ENCODE measurements at places on chromosomes 3 and 15.

DNA sequence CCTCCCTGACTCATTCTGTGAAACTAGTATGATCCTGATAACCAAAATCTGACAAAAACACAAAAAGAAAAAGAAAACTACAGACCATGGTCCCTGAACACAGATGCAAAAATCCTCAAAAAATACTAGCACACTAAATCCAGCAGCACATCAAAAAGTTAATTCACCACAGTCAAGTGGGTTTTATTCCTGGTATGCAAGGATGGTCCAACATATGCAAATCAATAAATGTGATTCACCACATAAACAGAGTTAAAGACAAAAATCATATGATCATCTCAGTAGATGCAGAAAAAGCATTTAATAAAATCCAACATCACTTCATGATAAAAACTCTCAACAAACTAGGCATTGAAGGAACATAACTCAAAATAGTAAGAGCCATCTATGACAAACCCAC is 12.8 kb downstream of the SAXO2 start:
- DNase-seq: no peak

DNA sequence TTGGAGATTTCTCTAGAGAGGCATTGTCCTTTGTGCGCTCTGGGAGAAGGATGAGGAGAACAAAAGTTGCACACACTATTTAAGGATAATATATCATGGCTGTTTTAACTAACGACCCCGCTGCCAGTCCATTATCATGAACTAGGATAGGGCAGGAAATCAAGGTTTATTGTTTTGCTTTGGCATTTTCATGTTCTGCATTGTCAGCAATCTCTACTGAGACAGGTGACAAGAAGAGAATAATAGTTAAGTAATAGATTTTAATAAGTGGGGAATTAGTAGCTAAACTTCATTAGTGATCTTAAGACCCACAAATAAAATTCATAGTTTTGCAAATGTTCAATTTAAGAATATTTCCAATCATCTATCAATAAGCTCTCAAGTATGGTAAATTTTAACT is 20.6 kb upstream of the GMNC start:
- DNase-seq: no peak

DNA sequence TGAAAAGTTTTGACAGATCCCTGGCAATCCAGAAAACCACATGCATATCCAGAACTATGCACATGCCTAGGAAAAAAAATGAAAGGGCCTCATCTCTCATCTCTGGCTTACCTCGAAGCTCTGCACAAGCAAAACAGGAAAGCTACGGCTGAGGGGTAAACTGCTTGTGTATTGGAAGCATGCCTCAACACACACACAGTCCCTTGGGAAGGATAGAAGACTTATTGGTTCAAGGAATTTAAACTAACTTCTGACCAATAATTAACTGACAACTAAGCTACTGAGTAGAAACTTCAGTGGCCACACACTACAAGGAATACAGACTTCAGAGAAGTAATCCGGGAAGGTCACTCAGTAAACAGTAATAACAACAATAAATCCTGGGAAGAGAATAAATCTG is 59.9 kb upstream of the POMGNT2 start:
- no peak for DNase-seq

GRCh38 chr15:53129121-53129904 is 339.2 kb upstream of the ONECUT1 start:
- no peak for DNase-seq

- DNase-seq: no peak
Observed at GRCh38 chr3:128081226-128081625, 29.0 kb downstream of the SEC61A1 start.

GRCh38 chr3:128933213-128933921 is 53.9 kb downstream of the ACAD9 start:
- no peak for DNase-seq

DNA sequence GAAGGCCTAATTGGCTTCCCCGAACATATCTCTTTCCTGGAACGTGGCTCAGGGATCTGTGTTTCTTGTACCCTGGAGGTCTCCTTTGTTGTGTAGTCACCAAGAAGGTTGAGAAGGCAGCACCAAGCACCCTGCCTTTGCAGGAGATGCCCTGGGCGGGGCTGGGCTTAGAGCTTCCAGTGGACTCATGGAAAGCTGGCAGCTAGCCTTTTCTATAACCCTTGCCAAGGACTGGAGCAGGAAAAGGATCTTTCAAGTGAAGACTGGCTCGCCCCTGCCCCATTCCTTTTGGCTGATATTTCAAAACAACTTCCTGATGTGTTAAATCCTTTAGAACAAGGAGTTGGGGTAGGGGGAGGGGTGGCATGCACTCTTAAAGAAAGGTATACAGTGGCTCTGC is 58.9 kb upstream of the EPHA6 start:
- DNase-seq: no peak

DNA sequence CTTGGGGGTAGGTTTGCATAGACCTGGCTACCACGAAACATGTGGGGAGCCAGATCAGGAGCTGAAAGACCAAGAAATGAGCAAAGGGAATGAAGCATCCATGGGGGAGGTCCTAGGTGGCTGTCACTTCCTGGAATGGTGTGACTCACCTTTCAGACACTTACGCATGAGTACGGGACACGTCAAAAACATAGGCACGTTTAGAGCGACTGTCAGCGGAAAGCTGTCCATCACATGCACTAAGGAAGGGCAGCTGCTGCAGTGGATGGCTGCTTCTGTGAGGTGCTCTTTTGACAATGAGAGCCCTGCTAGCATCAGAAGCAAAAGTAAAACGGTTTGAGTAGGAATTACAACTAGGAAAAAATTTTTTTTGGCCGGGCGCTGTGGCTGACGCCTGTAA is 244.6 kb upstream of the CCDC54 start:
- no peak for DNase-seq

- DNase-seq: no peak
Observed at GRCh38 chr3:101391413-101391950, 71.1 kb upstream of the IMPG2 start.

DNA sequence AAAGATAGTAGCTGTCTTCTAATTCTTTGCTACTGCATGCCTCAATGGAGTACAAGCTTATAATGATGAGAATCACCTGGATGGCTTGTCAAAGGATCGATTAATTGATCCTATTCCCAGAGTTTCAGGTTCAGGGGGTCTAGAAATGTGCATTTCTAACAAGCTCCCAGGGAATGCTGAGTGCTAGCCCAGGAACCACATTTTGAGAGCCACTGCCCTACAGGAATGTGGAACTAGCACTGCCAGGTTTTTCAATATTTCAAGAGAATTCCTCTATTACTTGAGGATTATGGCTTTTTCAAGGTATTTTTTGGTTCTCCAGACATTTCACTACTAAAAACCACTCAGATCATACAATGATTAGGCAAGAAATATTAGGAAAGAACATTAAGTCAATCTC is 52.7 kb downstream of the RARB start:
- no peak for DNase-seq

- peak; percentile 22 for DNase-seq
Observed at GRCh38 chr3:101675709-101676215, 1.2 kb downstream of the ZBTB11 start.

GRCh38 chr3:14663396-14664135 is 11.4 kb upstream of the C3orf20 start:
- no peak for DNase-seq

DNA sequence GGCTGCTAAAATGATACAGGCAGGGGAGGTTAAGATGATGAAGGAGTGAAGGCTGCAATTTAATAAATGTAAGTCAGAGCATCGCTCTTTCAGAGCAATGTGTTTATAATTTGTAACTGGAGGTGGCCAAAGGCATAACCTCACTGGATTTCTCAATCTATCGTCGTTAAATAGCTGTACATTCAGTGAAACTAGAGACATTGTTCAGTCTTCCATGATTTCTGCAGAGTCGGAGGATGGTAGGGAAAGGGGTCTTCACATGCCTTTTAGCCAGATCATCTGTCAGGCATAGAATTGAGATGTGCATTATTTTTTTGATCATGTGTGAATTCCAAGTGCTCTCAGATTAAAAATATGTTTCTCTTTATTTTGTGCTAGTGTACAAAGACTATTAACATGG is 315.4 kb downstream of the OXSM start:
- DNase-seq: no peak

DNA sequence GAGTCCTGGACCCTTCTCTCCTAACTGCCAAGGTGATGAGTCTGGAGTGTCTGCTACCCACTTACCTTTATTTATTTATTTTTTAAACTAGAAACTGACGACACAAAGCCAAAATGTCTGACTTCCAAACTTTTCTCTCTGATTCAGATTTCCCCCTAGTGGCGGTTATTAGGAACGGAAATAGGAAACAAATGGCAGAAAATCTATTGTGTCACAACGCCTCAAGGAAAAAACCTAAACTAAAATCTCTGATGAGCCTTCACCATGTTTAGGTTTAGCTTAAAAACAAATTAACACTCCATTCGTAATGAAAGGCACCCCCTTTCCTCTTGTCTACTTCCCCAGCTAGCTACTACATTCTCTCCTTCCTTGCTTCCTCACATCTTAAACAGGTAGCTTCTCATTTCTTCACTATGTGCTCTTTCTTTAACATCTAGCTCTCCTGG is 94.0 kb upstream of the MEX3B start:
- DNase-seq: peak; percentile 19

DNA sequence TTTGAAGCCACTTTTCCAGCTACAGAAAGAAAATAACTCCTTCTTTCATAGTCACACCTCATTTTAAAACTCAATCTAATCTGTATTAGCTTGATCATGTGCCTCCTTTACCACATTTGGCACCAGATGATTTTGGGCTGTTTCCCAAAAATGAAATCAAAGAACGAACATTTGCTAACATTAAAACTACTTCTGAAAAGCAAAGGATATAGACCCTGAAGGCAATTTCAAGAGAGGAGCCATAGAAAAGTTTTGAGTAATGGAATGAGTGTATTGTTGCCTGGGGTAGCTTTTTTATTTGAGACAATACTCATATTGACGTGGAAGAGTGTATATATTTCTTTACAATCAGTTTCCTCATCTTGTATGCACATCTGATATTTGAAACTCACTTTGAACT is 152.8 kb upstream of the TBL1XR1 start:
- DNase-seq: no peak

GRCh38 chr15:44296625-44297524 is 8.4 kb downstream of the GOLM2 start:
- DNase-seq: no peak

GRCh38 chr3:15333099-15333955 is 941 bp upstream of the SH3BP5 start:
- DNase-seq: no peak

GRCh38 chr3:50453907-50454306 is 49.5 kb downstream of the CACNA2D2 start:
- no peak for DNase-seq

DNA sequence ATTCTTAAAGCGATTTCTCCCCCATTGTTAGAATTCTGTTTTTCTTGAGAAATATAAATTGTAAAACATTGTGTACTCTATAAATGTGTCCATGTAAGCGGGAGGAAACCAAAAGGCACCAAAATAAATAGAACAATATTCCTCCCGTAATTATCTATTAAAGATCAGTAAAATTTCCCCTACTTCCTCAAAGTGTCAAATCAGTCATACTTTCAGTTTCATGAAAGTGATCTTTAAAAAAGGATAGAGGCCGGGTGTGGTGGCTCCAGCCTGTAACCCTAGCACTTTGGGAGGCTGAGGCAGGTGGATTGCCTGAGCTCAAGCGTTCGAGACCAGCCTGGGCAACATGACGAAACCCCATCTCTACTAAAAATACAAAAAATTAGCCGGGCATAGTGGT is 278.9 kb downstream of the MECOM start:
- no peak for DNase-seq

DNA sequence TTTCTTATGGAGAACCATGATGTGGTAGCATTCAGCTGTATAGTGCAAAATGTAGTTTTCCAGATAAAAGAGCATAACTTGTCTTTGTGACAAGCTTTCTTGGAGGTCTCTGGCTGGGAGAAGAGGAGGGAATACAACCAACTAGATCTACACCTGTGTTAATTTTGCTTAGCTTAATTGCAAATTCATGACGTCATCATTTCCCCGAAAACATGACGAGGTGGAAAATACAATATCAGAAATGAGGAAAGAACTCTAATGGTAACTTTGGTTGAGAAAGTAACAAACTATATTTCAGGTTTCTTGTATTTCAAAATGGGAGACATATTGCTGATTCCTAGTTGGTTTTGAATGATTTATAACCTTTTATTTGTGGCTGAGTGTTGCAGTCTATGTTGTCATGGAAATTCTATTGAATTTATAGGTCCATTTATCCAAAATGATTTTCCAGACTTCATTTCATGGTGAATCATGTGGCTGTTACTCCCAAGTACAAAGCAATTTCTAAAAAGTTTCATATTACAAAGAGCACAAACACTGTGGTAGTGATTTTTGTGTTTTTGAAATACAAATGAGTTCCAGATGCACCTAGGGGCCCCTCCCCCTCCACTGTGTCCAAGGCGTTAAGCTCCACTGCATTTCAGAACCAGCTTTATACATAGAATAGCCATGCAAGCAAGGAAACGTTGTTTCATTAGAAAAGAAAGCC is 307.2 kb downstream of the FEZF2 start:
- no peak for DNase-seq

- DNase-seq: no peak
Observed at GRCh38 chr3:117537949-117538348, 828.4 kb downstream of the TUSC7 start.

DNA sequence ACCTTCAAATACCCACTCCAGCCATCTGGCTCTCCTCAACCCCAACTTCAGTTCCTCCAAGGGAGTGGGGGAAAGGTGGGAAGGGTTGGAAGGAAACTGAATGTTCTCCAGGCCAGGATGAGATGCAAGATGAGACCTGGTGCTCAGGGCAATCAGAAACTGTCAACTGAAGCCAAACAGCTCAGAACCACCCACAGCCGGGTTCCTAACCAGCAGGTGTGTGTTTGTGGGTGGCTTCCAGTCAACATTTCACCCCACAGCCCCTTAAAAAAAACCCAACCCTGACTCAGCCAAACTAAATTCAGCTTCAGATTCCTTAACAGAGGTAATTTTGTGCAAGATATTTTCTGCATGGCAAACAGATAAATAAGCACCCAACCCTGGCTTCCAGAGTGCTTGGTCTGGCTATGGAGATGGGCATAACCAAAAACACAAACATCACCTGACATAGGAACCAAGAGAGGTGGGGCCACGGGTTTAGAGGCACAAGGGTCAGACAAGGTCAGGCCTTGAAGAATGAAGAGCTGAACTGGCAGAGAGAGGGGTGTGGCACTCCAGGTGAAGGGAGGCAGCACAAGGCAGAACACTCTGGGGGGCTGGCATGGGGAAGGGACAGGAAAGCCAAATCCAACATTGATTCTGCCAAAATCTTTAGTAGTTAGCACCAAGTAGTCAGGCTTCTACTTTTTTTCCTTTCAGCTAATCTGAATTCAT is 34.7 kb downstream of the ZNF445 start:
- no peak for DNase-seq

DNA sequence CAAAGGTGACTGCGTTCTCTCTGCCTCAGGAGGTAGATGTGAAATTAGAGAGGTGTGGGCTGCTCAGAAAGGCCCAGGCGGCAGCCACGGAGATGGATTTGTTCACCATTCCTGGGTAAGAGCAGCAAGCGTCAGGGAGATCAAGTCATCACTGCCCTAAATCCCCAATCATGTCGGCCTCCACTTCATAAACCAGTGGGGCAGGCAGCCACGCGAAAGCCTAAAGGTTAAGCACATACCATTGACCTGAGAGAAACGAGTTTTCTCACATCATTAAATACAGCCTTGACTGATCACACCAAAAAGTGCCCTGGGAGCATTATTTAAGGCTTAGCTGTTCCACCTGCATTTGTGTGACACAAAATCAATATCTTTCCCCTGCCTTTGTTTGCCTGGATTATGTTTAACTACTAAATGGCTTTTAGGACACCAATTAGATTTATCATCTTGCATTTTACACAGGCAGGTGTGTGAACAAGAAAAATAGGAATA is 50.7 kb upstream of the FOXB1 start:
- DNase-seq: no peak

- DNase-seq: no peak
Observed at GRCh38 chr3:14204515-14205284, 26.1 kb downstream of the LSM3 start.
